Inflammatory macrophage treated with lipopolysaccharide for 1 hour (primary cell): ENCODE measurements at places on chromosomes 12 and 14.

DNA sequence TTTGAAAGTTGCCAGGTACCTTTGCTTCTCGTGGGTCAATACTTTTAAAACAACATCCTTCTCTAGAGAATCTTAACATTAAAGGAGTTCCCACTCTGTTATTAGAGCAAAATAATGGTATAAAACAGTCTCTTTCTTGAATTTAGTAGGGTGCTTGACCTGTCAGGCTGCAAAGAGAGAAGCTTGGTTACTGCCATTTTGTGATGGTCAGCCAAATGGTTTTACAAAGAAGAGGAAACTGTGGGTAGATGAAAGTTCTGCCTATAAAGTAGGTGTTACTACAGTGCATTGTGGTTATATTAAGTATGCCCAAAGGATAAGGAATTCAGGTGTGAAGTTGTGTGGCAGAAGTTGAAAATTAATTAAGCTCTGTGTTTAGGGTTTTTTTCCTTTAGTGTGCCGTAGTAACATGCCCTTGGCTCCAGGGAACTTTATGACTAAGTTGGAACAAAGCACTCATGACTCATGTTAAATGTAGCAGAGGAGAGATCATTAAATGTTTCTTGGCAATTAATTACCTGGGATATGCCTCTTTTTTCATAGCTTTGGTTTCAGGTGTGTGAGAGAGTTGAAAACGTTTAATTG, 354.0 kb upstream of the KITLG start:
- DNase-seq = no peak

DNA sequence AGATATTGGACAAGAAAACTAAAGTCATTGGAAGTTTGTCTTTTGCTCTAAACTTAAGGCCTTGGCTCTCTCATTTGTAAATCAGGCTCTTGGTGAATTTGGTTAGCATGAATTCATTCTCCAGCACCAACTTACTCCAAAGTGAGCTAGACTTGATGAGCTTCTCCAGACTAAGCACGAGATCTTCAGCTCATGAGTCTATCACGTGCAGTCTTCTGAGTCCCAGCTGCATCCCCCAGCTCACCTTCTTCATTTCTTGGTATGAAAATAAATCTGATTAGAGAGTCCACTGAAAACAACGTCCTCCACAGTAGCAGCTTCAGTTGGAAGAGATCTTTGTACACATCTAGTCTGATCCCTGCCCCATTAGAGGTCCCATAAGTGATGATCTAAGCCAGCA, 52.5 kb upstream of the DDX11 start:
- no peak for DNase-seq

DNA sequence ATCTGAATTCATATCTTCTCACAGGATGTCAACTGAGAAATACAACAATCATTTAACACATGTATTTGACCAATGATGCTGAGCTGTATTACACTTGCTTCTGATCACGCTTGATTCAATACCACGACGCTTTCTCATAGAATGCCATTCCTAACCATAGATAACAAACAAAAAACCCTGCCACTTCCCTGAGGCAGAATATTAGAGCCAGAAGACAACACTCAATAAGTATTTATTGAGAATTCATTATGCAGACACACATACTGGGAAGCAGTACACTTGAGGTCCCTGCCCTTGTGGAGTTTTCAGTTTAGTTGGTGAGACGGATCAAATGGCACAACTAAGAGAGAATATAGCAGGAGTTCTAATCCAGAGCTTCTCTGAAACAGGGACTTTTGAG, 32.4 kb downstream of the BLTP3B start:
- no peak for DNase-seq

GRCh38 chr14:83975435-83975834, 1554.5 kb upstream of the FLRT2 start:
- DNase-seq = no peak

- no peak for DNase-seq
Measured at GRCh38 chr14:97705976-97706375, 908.8 kb downstream of the VRK1 start.
